ENCODE measurements at places on chromosomes 5 and 9. TPM values are rescaled to one million over a fixed set of nuclear protein-coding genes. Genes with fewer than 3 reads are reported as not detected.

Gene LCN1
- not detected for total RNA-seq

- no peak for DNase-seq
Observed at GRCh38 chr9:79524266-79524665, 47.5 kb upstream of the TLE4 start.

- DNase-seq, result no peak
Observed at GRCh38 chr5:138961221-138961620, 86.1 kb upstream of the LRRTM2 start.

- no peak for DNase-seq
Observed at GRCh38 chr9:34337403-34337802, 8.0 kb downstream of the NUDT2 start.
